ENCODE measurements at places on chromosomes 7 and 10.

DNA sequence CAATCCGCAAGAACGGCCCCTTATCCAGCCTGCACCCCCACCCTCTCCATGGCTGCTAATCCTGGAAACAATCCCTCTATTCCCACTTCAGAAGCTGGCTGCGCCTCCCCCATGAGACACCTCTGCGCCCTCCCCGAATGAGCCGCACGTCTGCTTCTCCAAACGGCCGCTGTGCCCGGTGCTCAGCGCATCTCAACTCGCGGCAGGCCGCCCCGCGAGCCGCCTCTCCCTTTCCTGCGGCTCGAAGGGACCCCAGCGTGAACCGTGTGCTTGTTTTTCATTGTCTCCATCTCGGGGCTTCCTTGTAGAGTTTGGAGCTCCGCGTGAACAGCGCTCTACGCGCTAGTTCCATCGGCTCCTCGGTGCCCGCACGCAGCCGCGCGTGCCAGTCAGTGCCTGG, 20.8 kb upstream of the FXYD4 start:
- no peak for DNase-seq

- DNase-seq = no peak
Measured at GRCh38 chr7:21568762-21569161, 25.9 kb downstream of the DNAH11 start.

GRCh38 chr10:4061441-4061951, 276.5 kb upstream of the KLF6 start:
- DNase-seq = no peak

DNA sequence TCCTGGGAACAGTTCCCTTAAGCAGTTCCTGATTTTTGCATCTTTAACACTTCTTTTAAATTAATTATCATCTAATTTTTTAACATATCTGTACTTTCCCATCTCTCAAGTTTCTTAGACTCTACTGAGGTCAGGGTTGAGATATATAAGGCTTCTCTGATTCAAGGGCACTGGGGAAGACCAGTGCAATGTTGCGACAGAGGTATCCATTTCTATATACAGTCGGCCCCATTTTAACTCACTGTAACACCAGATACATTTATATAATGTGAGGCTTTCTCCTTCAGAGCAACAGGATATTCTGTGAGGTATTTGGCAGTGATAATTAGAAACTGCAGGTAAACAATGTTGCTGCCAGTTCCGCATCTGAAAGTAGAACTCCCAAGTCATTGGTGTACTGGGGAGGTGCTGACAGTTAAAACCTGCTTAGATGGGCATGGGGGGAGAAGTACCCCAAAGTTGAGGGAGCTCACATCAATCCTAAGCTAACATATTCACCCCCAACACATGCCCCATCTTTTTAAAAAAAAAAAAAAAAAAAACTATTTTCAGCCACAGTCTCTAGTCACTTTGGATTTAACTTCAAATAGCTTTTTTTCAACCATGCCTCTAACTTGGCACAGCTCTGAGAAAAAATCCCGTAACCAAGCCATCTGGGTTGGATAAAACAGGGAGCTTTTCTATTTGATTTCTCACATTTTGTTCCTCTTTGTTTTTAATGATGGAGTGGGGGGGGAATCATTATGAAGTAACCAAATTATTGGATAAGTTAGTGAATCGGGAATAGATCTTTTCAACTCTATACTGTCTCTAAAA, 62.9 kb downstream of the REEP3 start:
- DNase-seq = no peak

GRCh38 chr7:18895456-18895855, 222.0 kb downstream of the TWIST1 start:
- peak; percentile 2 for DNase-seq
